ENCODE measurements at places on chromosomes 3 and 15.

- DNase-seq = no peak
Measured at GRCh38 chr15:66440501-66440900, 53.8 kb downstream of the MAP2K1 start.

DNA sequence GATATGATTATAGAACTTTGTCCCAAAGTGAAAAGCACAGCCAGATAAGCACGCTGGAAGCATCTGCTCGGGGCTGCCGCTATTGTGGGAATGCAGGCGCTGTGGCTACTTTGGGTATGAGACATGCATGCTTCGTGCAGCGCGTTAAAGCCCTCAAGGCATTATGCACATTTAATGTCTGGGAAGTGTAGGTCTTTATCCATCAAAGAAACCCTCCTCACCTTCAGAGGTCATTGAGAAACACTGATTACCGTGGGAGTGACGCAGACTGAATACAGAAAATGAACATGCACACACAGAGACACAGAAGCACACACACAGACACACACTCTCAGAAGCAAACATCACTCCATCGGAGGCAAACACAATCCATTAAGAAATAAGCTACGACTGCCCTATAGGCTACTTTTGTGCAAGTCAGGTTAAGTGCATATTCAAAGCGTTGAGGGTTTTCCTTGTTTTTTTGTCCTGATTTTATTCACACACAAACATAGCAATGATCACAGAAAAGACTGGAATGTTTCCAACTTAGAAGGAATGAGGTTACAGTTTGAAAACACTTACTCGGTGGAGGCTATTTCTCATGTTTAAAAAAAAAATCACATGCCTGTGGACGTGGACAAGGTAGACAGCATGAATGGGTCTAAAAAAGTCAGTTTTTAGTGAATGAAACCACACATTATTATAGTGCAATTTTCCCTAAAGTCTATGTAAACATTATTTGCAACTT is 68.5 kb downstream of the PLCH1 start:
- DNase-seq = peak; percentile 9

- no peak for DNase-seq
Measured at GRCh38 chr15:32994810-32995424, 199.6 kb downstream of the FMN1 start.

DNA sequence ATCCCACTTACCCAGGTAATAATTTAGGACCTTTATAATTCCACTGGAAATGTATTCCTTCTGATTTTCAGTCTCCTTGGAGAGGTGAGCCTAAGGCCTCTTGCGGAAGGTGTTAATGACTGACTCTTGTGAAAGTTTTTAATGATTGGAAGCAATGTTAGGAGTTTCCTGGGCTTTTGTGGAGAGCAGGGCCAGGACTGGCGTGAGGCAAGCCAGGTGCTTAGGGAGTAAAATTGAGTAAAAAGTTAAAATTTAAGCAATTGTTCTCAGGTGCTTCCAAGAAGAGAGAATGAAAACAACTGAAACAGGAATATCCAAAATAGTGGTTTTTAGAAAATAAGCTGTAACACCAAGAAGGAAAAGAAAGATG is 130.6 kb upstream of the TGFBR2 start:
- no peak for DNase-seq

- no peak for DNase-seq
Measured at GRCh38 chr15:68618908-68619698, 40.3 kb downstream of the CORO2B start.

DNA sequence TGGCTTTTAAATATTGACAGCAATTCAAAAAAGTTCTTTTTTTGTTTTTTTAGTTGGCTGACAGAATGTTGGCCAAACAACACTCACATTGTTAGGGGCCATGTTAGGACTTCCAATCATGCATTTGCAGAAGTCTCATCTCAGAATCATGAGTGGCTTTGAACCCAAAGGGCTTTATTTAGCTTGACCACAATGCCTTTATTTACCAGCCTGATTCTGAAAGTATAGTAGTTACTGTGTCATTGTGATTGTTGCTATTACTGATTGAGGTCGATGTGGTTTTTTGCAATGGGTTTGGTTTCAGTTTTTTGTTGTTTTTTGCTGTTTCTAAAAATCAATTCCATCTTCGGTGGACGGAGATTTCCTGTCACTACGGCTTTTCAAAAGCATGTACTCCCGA is 7.2 kb downstream of the GLDN start:
- no peak for DNase-seq

GRCh38 chr3:175601521-175601920 is 742.4 kb downstream of the NAALADL2 start:
- no peak for DNase-seq

GRCh38 chr3:59388555-59389270 is 338.9 kb upstream of the CFAP20DC start:
- no peak for DNase-seq

GRCh38 chr3:13023235-13023970 is 49.8 kb downstream of the IQSEC1 start:
- DNase-seq = no peak

DNA sequence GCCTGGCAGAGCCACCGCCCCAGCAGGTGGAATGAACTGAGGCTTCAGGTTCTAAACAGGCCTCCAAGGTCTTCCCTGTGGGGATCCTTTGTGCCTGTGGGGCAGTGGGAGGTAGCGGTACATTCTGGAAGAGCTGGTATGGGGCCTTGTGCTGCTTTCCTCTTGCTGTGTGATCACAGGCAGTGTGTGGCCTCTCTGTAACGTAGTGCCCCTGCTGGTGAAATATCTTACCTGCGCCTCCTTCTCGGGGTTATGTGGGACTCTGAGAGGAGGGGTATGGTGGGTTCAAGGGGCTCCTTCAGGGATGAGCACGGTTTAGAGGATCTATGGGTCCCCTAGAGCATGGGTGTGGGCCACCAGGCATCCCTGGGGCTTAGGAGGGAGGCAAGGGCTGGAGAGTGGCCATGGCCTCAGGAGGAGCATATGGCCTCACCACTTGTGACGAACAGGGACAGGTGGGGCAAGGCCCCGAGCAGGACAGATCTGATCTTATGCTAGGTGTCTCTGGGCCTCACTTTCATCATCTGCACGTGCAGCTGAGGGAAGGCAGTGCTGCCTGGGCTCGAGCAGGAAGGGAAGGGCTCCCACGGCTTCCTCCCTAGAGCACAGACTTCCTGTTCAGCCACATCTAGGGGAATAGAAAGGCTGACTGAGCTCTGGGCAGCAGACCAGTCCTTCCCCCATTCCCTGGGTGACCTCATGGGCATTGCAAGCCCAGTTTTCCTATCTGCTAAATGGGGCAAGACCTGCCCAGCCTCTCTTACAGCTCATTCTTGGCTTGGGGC is 1.9 kb upstream of the ALS2CL start:
- DNase-seq = no peak

DNA sequence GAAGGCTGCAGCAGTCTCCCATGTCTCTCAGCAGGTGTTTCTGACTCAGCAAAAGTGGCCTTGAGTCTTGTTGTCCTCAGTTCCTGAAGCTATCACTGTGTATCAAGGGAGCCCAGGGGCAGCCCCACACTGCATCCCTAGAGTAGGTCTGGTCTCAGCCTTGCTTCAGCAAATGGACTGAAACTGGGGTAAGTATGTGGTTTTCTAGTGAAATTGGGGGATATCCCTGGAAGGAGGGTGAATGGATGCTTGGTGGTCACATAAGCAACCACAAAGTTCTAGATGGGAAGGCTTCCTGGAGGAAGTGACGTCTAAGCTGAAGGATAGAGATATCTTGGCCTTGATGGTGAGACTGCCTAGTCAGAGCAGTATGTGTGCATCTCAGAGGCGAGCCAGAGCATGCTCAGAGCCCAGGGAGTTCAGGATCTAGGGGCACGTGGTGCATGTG is 38.4 kb downstream of the TMEM158 start:
- DNase-seq = no peak

DNA sequence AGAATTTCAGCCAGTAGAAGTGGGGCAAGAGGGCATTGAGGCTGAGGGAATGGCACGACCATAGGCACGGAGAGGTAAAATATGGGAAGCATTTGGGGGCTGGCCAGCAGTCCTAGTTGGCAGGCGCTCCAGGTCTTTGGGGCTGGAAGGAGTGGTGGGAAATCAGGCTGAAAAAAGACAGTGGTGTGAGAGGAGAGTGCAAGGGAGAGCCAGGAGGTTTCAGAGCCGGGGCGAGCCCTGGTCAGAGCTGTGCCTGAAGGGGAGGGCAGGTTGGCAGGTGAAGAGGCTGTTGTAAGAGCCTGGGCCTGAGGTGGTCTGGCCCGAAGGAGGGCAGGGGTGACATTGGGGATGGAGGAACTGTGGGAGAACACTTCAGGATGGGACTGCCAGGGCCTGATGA is 1.6 kb upstream of the IDH3A start:
- no peak for DNase-seq

- no peak for DNase-seq
Measured at GRCh38 chr3:16468002-16468335, 45.5 kb downstream of the RFTN1 start.

- no peak for DNase-seq
Measured at GRCh38 chr15:70212963-70213315, 115.2 kb upstream of the TLE3 start.

- peak; percentile 29 for DNase-seq
Measured at GRCh38 chr3:55440104-55440708, 46.9 kb downstream of the WNT5A start.

DNA sequence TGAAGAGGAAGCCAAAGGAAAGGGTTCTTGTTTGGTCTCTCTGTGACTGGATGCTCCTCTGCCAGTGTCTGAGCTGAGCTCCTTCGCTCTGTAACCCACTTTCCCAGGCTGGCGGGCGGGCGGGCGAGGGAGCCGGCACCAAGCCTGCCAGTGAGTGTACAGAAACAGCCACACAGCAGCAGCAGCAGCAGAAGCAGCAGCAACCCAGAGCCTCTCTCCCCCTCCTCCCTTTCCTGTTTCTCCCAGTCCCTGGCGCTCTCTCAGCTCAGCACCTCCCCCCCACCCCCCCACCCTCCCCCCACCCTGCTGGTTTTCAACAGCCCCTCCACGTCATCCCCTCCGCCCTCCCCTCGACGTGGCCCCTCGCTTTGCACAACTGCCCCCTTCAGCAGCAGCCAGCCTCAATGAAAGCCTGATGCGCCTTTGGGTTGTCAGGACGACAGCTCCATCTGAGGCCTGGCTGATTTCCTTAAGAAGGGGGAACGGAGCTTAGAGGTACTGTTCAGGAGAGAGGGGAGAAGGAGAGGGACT is at the start of gene LSAMP:
TSS of gene LSAMP (minus strand) at position 177 of the 531 bp plus-strand sequence.
- DNase-seq = peak; percentile 41

DNA sequence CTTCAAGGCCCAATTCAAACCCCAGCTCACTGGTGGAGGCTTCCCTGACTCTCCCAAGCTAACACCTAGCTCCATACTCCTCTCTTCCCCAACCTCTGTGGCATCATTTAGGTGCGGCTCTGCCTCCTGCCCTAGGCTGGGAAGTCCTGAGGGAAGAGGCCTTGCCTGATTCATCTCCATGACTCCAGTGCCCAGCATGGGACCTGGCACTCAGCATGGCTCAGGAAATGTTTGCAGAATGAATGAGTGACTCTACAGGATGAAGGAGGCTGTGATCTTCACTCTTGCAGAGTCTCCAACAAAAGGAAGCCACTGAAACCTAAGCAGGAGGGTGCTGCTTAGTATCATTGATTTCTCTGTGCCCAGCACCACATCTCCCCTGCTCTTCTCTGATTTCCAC is 34.5 kb upstream of the INSYN1 start:
- DNase-seq = no peak

DNA sequence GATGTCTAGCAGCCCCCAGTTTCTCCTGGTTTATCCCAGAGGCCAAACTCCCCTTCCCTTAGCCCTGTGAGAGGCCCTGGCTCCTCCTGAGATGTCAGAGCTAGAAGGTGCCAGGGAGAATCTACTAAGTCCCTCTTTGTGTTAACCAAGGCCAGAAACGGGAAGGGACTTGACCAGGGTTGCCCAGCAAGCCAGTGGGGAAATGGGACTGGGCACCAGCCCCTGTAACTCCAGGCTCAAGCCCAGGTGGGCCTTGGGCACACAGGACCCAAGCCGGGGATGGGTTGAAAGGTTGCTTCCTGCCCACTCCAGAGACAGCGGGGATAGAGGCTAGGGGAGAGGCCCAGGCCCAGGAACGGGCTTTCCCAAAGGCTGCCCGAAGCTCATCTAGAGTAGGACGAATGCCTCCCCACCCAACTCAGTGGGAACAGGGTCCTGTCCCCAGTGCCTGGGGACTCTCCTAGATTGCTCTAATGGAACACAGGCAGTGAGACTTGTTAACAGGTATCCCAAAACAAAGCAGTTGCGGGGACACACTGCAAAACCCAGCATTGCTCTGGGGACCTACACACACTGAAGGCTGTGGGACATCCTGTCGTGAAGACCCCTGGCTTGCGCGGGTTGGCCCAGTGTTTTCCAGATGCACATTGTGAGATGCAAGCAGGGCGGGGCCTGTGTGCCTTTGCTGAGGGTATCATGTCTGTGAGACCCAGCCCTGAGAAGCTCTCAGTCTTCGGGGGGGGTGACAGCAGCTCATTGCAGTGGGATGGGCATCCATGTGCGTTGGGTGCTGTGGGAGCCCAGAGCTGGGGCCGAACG is 12.9 kb upstream of the TXNRD3 start:
- no peak for DNase-seq

GRCh38 chr3:15860014-15860934 is 62.5 kb upstream of the ANKRD28 start:
- DNase-seq = peak; percentile 38

DNA sequence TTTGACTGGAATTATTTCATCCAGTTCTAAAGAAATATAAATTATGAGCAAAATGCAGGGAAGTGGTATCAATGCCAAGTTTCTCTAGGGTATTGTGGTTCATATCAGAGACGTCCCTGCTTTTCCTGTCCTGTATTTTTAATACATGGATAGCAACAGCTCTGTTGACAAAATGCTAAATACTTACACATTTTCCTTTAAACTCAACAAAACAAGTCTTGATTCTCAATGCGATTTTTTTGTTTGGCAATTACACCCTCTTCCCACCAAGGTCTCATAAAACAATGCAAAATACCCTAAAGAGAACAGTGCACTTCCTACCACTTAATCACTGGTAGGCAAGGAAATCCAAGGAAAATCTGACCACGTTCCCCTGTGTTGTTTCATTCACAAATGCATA is 120.0 kb downstream of the DUT start:
- no peak for DNase-seq

DNA sequence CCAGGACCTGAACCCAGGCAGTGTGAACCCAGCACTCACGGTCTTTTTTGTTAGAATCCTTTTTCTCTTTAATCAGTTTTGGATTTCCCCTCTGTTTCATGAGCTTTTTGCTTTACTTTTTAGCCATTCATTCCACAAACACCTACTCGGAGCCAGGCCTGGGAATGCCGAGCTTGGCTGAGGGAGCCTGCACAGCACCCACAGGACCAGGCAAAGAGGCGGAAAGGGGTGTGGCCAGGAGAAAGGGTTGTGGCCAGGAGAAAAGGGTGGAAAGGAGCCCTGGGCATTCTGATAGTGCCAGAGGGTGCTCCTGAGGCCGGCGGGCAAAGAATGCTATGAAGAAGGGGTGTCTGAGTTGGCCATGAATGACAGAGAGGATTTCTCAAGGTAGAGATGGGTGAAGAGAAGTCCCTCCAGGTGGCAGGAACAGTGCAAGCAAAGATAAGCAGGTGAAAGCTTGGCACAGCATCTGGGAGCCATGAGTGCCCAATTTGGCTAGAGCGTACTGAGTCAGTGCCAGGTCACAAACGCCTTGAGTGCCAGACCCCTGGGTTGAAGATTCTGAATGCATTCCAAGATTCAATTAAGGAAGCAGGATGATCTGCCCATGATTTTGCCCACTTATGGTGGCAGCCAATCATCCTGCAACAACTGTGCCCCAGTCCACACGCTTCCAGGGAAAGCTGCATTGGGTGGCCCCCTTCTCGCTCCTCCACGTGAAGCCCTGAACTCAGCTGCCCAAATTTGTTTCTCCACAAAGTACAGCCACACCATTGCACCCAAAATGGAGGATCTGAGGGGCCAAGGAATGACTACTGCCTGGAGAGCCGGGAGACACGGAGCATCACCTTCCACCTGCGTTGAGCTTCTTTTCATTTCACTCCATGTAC is 157.2 kb downstream of the XXYLT1 start:
- no peak for DNase-seq
